ENCODE measurements at places on chromosomes 1 and 21.
A peak's percentile ranks its signal among the peaks of the same experiment; 100 is the strongest.

DNA sequence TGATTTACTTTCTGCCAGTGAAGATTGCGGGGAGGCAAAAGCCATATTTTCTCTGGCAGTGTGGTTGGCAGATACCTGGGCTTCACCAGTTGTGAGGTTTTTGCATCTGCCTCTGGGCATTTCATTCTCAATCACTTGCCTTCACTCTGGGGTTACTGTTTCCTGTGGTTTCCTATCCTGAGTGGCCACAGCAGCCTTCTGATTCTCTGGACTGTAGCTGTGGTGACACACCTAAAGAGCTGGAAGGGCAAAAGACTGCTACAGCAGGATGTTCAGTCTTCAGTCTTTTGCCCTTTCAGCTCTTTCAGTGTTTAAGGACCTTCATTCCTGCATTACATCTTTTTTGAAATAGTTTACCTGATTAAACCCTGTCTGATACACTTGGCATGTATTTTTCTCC, 50.5 kb upstream of the GPR52 start:
- DNase-seq: no peak

DNA sequence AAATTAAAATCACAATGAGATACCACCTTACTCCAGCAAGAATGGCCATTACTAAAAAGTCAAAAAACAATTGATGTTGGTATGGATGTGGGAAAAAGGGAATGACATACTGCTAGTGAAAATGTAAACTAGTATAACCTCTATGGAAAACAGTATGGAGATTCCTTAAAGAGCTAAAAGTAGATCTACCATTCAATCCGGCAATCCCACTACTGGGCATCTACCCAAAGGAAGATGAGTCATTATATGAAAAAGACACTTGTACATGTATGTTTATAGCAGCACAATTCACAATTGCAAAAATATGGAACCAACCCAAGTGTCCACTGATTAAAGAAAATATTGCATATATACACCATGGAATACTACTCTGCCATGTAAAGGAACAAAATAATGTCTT, 37.2 kb downstream of the SUSD4 start:
- no peak for DNase-seq

GRCh38 chr1:23249787-23250454, 32.6 kb upstream of the HTR1D start:
- no peak for DNase-seq

DNA sequence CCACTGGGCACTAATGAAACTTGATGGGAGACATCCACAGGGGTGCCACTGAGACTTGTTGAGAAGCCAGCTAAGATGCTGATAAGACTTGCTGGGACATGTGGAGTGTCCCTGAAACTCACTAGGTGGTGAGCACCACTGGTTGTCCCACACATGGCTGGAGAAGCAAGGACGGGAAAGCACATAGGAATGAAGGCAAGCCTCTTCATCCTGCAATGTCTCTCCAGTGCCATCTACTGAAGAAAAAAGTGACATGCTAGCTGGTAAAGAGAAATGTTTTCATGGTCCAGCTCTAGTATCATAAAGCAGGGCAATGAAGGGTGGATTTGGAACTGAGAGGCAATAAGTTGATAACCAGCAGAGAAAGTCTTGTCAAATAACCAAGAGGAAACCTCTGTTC, 283.0 kb downstream of the PAPPA2 start:
- DNase-seq: no peak

GRCh38 chr1:222021129-222021528, 279.2 kb upstream of the DUSP10 start:
- DNase-seq: no peak

GRCh38 chr1:38173157-38173831, 126.7 kb upstream of the POU3F1 start:
- DNase-seq: no peak

- DNase-seq: no peak
These were observed 42.0 kb upstream of the DUSP10 start for GRCh38 chr1:221783936-221784335.

GRCh38 chr1:183989078-183989577, 48.4 kb downstream of the COLGALT2 start:
- DNase-seq: no peak

DNA sequence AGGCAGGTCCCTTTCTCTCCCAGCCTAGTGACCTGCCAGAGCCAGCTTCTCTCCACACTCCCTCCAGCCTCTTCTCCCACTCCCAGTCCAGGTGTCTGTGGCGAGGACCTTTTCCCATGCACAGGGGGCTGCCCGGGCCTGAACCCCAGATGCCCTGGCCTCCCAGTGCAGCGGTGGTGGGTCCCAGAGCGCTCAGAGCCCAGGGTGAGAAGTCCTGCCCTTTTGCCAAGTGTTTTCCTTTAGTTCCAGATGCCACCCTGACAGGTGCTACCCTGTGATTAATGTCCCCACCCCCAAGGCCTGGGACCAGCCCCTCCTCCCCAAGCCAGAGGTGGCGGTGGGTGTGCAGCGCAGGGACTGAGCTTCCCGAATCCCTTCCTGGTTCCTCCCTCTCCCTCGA, 90.4 kb downstream of the PAX7 start:
- no peak for DNase-seq

- peak; percentile 71 for DNase-seq
These were observed 11.6 kb downstream of the TINAGL1 start for GRCh38 chr1:31587720-31588423.

- no peak for DNase-seq
These were observed 45.0 kb downstream of the NPHP4 start for GRCh38 chr1:5947071-5947821.

DNA sequence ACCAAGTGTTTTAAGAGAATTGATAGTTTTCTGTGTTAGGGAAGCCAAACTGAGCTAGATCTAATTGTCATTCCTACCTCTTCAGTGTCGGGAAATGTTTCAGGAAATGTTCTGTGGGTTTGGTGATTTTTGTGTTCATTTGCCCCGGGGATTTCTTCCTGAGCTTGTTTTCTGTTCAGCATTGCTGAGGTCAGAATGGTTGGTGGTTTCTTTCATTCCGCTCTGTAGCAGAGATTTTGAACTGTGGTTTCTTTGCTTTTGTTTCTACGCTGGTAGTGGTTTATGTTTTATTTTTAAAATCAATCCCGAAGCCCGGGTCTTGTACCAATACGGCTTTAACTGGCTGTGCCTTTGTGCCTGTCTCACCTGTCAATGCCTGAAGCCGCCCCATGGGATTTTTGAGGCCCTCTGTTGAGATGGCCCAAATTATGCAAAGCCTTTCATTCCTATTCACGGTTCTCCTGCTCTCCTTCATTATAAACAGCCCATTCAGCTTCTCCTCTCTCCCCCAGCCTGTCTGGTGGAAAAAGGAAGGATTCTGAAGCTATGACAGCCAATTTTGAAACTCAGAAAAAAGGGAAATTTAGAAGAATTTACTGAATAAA, 417.2 kb upstream of the KAZN start:
- DNase-seq: no peak

DNA sequence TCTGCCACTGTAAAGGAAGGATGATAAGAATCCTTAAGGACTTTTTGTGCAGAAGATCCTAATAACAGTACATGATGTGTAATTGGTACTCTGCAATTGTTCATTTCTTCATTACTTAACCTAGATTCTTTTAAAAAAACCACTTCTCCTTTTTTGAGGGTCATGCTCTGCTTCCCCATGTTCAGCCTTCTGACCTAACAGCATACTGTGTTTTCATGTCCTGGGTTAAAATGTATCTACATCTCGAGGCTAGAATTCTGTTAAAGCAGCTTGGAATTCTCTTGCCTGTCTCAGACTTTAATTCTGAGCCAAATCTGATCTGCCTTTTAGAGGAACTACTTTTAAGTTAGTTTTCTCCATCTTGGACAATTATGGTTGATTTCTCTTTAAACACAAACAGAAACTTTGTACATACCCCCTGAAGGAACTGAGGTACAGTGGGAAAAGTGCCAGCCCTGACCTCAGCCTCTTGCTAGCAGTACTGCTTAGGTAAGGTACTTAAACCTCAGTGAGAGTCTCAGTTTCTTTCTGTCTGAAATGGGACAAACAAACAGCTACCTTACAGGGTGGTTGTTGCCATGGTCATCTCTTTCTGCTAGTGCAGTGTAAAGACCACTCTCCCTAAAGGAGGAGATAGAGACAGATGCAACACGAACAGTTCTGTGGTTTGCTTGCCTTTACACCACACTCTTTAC, 103.2 kb upstream of the DYNLT5 start:
- DNase-seq: no peak

- no peak for DNase-seq
These were observed 87.5 kb downstream of the TRIM33 start for GRCh38 chr1:114423455-114423854.

Data from frontal cortex (tissue), 4 donors.